ENCODE measurements at places on chromosomes 3 and 15.

DNA sequence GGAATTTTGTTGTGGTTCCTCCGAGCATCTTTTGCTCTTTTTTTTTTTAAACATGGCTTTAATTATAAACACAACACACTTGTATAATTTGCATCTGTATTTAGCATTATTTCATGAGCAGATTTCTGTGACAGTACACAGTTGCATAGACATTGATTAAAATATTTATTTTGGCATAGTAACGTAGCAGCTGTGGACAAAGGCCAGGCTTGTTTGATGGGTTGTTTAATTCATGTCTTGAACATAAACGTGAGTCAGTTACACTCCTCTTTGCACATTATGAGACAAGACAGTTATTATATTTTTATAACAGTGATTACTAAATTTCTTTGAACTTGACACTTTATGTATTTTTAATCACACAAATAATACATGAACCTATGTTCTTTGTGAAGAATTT, 182.5 kb downstream of the CACNA2D3 start:
- no peak for DNase-seq

DNA sequence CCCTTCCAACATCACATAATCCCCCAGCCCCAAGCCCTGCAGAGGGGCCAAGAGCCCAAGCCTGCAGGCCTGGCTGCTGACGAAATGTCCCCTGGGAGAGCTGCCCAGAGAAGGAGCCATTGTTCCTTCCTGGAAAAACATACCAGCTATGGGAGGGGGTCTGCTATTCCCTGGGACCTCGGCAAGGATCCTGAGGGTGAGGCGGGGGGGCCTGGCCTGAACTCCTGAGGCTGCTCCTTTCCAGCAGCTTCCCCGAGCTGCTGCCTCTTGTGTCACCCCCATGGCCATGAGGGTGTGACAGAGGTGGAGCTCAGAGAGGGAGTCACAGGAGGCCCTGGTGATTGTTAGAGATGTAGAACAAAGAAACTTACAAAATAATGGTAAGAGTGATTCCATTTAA, 12.9 kb downstream of the LOXL1 start:
- no peak for DNase-seq

DNA sequence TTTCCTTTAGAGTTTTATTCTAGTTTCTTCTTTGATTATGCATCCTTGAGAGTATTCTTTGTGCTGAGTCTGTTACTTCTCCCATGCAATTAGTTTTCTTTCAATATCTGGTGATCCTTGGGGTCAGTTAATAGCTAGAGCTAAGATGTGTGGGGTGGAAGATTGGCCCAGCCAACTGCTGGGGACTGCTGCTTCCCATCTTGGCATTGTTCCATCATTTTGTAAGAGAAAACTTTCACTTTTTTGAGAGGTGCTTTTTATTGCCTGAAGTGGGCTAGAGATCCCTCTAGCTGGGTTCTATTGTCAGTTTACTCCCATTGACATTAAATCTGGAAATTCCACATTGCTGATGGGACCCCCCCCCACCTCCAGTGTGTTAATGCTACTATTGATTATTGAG, 15.4 kb downstream of the BCL2L10 start:
- no peak for DNase-seq

DNA sequence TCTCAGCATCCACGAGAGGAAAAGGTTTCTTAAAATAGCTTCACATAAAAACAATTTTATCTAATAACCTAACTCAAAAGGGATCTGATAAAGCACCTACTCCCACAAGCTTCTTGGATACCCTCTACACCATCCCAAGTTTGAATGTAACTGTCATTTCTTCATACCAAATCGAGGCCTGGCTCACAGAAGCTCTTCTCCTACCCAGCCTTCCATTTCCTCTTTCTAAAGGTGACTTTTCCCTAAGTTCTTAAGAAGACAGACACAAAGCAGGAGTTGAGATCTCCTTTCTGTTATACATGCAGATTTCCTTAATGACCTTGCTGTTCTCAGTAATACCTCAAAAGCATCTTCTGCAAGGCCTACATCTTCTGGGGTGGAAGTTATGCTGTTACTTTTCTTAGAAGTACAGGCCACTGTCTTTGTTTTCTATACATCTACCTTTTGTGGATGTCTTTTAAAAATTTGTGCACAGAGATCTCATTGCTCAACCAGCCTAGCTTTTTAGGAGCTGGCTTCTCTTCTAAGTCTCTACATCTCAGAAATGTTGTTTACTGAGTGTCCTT, 3.4 kb upstream of the LRRIQ4 start:
- DNase-seq, result no peak

DNA sequence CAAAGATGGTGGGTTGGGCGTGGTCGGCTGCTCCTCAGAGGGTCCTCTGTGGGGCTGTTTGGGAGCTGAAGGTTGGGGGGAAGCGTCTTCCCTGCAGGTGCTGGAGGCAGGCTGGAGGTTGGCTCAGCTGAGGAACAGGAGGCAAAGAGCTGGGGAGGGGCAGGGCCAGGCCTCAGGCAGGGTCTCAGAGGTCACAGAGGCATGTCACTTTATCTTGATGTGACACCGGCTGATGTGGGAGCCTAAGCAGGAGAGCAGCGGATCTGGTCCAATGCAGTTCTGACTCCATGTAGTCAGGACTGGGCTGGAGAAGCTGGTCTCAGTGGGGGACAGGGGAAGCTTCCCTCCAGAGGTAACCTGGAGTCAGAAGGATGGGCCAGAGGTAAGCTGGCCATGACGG, 7.7 kb upstream of the GNAT1 start:
- DNase-seq, result no peak

- no peak for DNase-seq
These were observed 44.6 kb downstream of the ZIC4 start for GRCh38 chr3:147361454-147362420.

GRCh38 chr15:63234451-63234870, 42.9 kb upstream of the APH1B start:
- no peak for DNase-seq

DNA sequence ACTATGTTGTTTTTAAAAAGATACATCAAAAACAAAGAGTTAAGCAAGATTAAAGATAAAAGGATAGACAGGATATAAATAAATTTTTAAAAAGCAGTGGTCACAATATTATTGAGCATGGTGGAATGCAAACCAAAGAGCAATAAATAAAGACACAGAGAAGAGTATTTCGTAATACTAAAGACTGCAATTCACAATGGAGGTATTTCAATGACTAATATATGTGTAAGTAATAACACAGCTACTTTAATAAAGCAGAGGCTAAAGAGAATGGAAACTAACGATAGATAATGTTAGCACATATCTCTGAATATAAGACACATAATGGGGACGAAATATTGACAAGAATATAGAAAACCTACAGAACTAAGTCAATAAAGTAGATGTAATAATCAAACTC, 219.6 kb downstream of the WDR72 start:
- no peak for DNase-seq
